ENCODE measurements at places on chromosomes 11 and 22. TPM values are rescaled to one million over a fixed set of nuclear protein-coding genes. Genes with fewer than 3 reads are reported as not detected.

DNA sequence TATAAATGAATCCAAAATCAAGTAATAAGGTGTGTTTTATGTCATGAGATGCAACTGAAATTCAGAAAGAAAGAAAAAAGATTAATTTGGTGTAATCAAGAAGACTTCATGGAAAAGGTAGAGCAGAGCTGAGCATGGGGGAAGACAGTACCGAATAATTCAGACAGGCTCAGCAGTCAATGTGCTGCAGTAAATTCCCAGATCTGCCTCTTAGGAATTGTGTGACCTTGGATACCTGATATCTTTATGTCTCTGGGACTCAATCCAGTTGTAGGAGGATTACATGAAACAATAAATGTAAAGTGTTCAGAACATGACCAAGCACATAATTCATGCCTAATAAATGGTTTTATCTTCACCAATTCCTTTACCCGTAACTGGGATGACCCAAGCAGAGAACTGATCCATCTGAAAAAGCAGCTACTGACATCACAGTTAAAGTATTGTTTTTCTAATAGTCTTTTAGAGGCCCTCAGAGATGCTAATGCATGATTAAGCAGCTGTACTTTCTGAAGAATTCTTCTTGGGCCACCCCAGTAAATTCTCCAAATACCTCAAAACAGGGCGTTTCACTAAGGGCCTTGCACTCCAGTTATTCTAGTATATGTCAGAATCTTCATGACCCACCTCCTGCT lies 7.8 kb downstream of the MS4A12 start:
- H3K4me1 ChIP-seq, result peaks cover 26% of the 10 kb centered on the region
- H3K27me3 ChIP-seq, result no peaks in the 10 kb centered on the region
- no peak overlapping the region for H3K4me3 ChIP-seq
- peak overlapping the region; percentile 41 for H3K27ac ChIP-seq

- H3K27ac ChIP-seq, result no peak overlapping the region
- DNase-seq, result no peak
- H3K4me3 ChIP-seq, result no peak overlapping the region
- no peaks in the 10 kb centered on the region for H3K4me1 ChIP-seq
- no peaks in the 10 kb centered on the region for H3K27me3 ChIP-seq
These were observed 12.4 kb downstream of the POLR3H start for GRCh38 chr22:41531715-41532477.

DNA sequence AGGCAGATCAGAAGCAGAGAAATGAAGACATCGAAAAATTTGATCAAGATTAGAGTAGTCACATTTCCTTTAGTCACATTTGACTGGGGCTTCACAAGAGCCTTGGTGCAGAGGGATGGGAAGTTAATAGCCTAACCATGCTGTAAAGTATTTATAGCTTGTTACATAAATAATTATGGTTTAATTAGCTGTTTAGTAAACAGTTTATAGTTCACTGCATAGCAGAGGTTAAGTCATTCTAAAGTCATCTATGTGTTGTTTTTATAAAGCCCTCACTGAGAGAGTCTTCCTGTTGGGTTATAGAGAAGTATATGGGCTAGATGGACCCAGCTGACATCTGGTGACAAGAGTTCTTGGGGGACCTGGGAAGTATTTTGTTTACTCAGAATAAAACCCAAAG lies 47.1 kb downstream of the INSC start:
- H3K4me3 ChIP-seq, result no peak overlapping the region
- no peak for DNase-seq
- no peak overlapping the region for H3K27ac ChIP-seq

- peak; percentile 59 for DNase-seq
- no peak overlapping the region for H3K27ac ChIP-seq
- H3K36me3 ChIP-seq, result no peaks in the 10 kb centered on the region
- H3K4me1 ChIP-seq, result no peaks in the 10 kb centered on the region
These were observed 311.5 kb downstream of the NTM start for GRCh38 chr11:131681920-131682319.

- no peaks in the 10 kb centered on the region for H3K27me3 ChIP-seq
- peak overlapping the region; percentile 68 for H3K27ac ChIP-seq
- no peak for DNase-seq
- H3K4me3 ChIP-seq, result no peak overlapping the region
- no peaks in the 10 kb centered on the region for H3K36me3 ChIP-seq
These were observed 115.0 kb downstream of the MN1 start for GRCh38 chr22:27686534-27686933.

- no peaks in the 10 kb centered on the region for H3K27me3 ChIP-seq
- H3K4me1 ChIP-seq, result peaks cover 2% of the 10 kb centered on the region
- DNase-seq, result no peak
- H3K36me3 ChIP-seq, result peaks cover 88% of the 10 kb centered on the region
These were observed 35.7 kb downstream of the CYB5R2 start for GRCh38 chr11:7637447-7638157.

The FAM180B gene
- 0.52 TPM for total RNA-seq

- H3K27ac ChIP-seq, result no peak overlapping the region
- H3K4me1 ChIP-seq, result no peaks in the 10 kb centered on the region
- no peak for DNase-seq
- no peaks in the 10 kb centered on the region for H3K36me3 ChIP-seq
- H3K27me3 ChIP-seq, result peaks cover 2% of the 10 kb centered on the region
These were observed 622.1 kb upstream of the KIRREL3 start for GRCh38 chr11:127622686-127623085.

DNA sequence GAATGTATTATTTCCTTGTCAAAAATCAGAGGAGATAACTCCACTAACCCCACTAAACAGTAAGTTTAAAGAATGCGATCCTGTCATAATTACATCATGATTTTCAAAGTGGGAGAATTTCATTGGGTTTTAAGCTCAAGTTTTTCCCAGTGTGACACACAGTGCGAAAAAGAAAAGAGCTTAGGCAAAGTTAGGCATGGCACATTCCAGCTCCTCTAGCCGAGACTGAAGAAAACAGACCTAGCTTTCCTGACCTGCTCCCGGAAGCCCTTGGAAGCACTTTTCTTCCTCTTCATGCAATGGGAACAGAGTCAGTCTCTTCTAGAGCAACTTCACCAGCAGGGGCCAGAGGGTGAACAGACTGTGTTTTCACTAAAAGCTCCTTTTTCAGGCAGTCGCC lies 76.6 kb upstream of the AKIP1 start:
- H3K27me3 ChIP-seq, result no peaks in the 10 kb centered on the region
- peak; percentile 2 for DNase-seq
- peaks cover 73% of the 10 kb centered on the region for H3K4me1 ChIP-seq
- H3K27ac ChIP-seq, result peak overlapping the region; percentile 78

The HEPHL1 gene
- not detected for total RNA-seq

The ART5 gene
- total RNA-seq, result 0.38 TPM

The SCGB2A2 gene
- total RNA-seq, result not detected

GRCh38 chr11:70844387-70844786 lies 408.0 kb downstream of the SHANK2 start:
- no peaks in the 10 kb centered on the region for H3K27me3 ChIP-seq
- no peaks in the 10 kb centered on the region for H3K36me3 ChIP-seq
- DNase-seq, result no peak
- no peak overlapping the region for H3K27ac ChIP-seq

GRCh38 chr22:27075891-27076290 lies 418.5 kb downstream of the MIAT start:
- no peak for DNase-seq
- H3K4me1 ChIP-seq, result peaks cover 3% of the 10 kb centered on the region
- no peaks in the 10 kb centered on the region for H3K36me3 ChIP-seq
- no peak overlapping the region for H3K27ac ChIP-seq

The GRIK4 gene
- total RNA-seq, result 0.11 TPM

GRCh38 chr11:95698676-95699557 lies 90.7 kb downstream of the FAM76B start:
- no peak overlapping the region for H3K27ac ChIP-seq
- H3K36me3 ChIP-seq, result no peaks in the 10 kb centered on the region
- no peak for DNase-seq
- peaks cover 26% of the 10 kb centered on the region for H3K4me1 ChIP-seq
- no peak overlapping the region for H3K4me3 ChIP-seq

DNA sequence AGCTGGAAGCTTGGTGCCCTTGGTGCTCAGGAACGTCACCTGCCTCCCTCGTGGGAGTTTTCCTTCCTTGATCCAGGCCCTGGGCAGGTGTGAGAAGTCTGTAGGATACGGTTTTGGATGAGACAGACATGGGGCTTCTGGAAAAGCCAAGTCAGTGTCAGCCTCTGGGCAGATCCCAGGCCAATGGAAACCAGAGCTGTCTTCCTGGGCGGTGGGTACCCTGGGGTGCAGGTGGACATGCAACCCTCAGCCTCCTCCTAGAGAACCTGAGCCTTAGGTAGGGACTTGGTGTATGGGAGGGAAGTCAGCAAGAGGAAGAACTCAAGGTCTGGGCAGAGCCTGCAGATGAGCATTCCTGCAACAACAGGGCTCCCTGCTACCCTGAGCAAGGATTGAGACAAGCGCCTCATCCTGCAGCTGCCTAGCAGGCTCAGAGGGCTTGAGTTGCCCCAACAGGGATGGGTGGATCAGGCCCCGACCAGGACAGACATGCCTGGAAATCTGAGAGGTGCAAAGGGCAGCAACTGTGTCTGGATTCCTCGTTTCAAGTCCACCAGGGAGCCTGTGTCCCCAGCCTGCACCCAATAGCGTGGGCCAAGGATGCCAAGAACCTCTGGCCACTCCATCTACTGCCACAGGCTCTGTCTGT lies 37.6 kb upstream of the SYT13 start:
- no peak overlapping the region for H3K27ac ChIP-seq
- DNase-seq, result peak; percentile 77

DNA sequence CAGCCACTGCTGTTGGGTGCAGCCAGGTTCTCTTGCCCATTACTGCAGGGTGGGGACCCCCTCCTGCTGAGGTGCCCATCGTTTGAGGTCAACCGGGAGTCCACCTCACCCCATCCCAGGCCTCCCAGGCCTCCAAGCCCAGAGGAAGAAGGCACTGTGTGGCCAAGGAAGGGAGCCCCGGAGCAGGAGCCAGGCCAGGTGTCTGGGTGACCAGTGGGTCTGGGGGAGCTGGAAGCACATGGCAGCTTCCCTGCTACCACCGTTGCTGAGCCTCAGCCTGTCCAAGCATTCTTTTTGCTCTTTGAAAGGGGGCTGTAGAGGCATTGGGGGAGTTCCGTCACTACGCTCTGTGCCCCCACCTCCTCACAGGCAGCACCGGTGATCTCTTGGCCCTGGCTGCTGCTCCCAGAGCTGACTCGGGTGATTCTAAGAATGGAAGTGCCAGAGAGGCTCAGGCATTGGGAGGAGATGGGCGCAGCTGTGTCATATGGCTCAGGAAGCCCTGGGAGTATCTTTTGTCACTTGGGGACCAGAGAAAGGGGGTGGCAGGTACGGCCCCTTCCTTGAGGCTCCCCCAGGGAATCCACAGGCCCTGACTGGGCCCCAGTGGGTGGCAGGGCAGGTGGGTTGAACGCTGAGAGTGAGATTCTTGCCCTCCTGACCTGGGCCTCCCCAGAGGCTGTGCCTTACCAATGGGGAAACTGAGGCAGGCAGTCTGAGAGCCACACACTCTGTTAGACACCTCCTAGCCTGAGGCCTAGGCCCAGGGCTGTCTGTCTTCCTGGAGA lies 1.9 kb downstream of the SEPTIN5 start:
- no peak overlapping the region for H3K27ac ChIP-seq
- H3K27me3 ChIP-seq, result no peaks in the 10 kb centered on the region
- H3K36me3 ChIP-seq, result peaks cover 14% of the 10 kb centered on the region
- peaks cover 40% of the 10 kb centered on the region for H3K4me1 ChIP-seq
- H3K4me3 ChIP-seq, result peak overlapping the region; percentile 76

- no peak overlapping the region for H3K27ac ChIP-seq
- no peaks in the 10 kb centered on the region for H3K36me3 ChIP-seq
- no peaks in the 10 kb centered on the region for H3K4me1 ChIP-seq
- DNase-seq, result no peak
- peaks cover 10% of the 10 kb centered on the region for H3K27me3 ChIP-seq
These were observed 161.5 kb upstream of the NECTIN1 start for GRCh38 chr11:119890466-119890865.

DNA sequence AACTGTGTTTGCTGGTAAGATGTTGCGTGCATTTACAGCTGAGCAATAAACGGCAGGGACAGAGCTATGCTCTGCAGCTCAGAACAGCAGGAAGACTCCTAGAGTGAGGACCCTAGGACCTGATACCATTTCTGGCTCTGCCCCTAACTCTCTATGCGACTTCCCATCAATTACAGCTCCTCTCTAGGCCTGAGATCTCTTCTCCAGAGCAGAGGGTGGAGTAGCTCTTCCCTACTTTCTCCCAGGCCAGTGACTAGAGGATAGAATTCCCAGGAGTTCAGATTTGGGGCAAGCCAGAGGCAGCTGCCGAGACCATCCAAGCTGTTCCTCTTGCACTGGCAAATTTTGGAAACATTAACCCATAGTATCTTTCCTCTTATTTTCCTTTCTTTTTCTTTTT lies 12.8 kb upstream of the SCGB1A1 start:
- H3K27ac ChIP-seq, result no peak overlapping the region
- H3K4me3 ChIP-seq, result no peak overlapping the region
- H3K27me3 ChIP-seq, result no peaks in the 10 kb centered on the region
- H3K4me1 ChIP-seq, result peaks cover 18% of the 10 kb centered on the region

All from osteocyte (in vitro differentiated cells).